ENCODE measurements at places on chromosomes 1 and 21. TPM values are rescaled to one million over a fixed set of nuclear protein-coding genes. Genes with fewer than 3 reads are reported as not detected.

DNA sequence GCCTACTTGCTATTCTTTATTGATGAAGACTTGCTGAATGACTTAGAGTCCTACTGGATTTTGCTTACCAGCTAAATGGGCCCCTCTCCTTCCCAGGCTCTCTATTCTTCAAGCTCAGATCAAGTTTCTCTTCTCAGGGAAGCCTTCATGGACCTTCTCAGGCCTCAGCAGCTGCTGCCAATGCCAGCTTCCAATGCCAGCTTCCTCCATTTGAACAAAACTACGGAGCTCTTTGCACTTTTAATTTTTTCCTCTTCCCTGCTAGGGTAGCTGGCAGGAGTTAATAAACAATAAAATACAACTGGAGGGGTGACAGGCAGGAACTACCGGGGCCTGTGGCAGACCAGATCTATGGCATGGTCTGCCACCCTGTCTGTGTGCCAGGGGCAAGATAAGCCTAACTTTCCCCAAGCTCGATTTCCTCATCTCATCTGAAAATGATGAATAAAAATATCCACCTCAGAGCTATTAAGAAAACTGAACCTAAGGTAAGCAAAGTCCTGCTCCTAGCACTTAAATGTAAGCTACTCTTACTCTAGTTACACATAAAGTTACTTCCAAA lies 995 bp upstream of the IPO13 start:
- H3K4me3 ChIP-seq = peak overlapping the region; percentile 96
- peak; percentile 56 for DNase-seq
- peaks cover 23% of the 10 kb centered on the region for H3K4me1 ChIP-seq
- H3K27me3 ChIP-seq = no peaks in the 10 kb centered on the region

DNA sequence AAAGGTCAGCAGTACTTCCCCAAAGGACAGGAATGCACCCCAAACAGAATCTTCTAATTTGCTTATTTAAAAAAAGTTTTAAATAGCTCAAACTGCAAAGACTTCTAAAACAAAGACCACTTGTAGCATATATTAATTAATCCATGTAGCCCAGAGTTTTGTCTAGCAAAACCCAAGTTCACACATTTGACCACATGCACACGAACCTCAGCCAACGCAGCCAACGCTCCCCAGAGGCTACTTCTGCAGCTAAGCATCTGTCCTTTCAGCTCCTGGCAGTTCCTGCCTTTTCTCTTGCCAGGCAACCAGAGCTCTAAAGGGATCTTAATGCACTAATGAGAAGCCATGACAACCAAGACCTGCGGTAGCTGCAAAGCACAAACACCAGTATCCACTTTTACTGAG lies 89.6 kb downstream of the RERE start:
- peak; percentile 62 for DNase-seq
- H3K27ac ChIP-seq = no peak overlapping the region
- no peak overlapping the region for H3K4me3 ChIP-seq
- H3K27me3 ChIP-seq = no peaks in the 10 kb centered on the region
- H3K36me3 ChIP-seq = no peaks in the 10 kb centered on the region

DNA sequence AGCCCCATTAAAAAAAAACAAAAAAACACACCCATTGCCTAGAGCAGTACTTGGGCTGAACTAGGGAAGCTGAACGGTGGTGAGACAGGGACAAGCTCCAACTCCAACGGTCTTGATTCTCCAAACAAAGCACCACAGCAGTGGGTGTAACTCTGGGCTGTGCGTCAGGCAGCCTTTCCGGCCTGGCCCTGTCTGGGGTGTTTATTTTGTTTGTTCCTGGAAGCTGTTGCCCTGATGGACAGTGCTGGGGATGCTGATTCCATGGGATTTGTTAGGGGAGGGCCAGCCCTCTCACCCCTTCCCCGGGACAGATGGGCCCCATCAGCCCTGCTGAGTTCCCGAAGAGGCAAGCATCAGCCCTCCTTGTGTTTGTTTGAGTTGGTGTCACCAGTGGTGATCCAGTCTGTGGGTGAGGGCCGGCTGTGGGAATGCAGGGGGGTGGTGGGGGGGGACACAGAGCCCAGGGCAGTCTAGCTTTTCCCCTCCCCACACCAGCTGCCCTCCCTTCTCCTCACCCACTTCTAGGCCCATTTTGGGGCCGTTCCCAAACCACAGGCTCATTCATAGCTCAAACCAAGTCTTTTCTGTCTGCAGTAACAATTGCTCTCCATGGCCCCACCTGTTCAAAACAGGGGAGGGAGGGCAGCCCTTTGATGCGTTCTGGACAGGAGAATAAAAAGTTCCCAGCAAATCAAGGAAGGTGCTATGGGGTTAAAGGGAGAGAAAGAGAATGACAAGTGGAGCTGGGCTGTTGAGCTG lies 4.5 kb downstream of the WNT2B start:
- H3K27me3 ChIP-seq = peaks cover 9% of the 10 kb centered on the region
- H3K4me1 ChIP-seq = peaks cover 24% of the 10 kb centered on the region
- H3K27ac ChIP-seq = no peak overlapping the region
- H3K4me3 ChIP-seq = no peak overlapping the region

- H3K4me3 ChIP-seq = no peak overlapping the region
- no peak for DNase-seq
- no peak overlapping the region for H3K27ac ChIP-seq
- no peaks in the 10 kb centered on the region for H3K36me3 ChIP-seq
- H3K4me1 ChIP-seq = no peaks in the 10 kb centered on the region
Measured at GRCh38 chr1:29802181-29803068, 566.1 kb downstream of the PTPRU start.

The GCSAML gene
- total RNA-seq = not detected

GRCh38 chr1:156807627-156808026 lies 9.0 kb downstream of the SH2D2A start:
- peaks cover 9% of the 10 kb centered on the region for H3K4me1 ChIP-seq
- no peaks in the 10 kb centered on the region for H3K27me3 ChIP-seq
- H3K36me3 ChIP-seq = no peaks in the 10 kb centered on the region
- no peak overlapping the region for H3K4me3 ChIP-seq
- DNase-seq = peak; percentile 86

- H3K36me3 ChIP-seq = no peaks in the 10 kb centered on the region
- H3K4me3 ChIP-seq = no peak overlapping the region
- H3K27ac ChIP-seq = no peak overlapping the region
- H3K4me1 ChIP-seq = no peaks in the 10 kb centered on the region
- DNase-seq = no peak
- H3K27me3 ChIP-seq = peaks cover 46% of the 10 kb centered on the region
Measured at GRCh38 chr1:20228314-20228825, 42.1 kb upstream of the PLA2G2C start.

GRCh38 chr1:177891809-177892208 lies 78.0 kb downstream of the SEC16B start:
- H3K4me3 ChIP-seq = no peak overlapping the region
- peaks cover 2% of the 10 kb centered on the region for H3K27me3 ChIP-seq
- H3K4me1 ChIP-seq = no peaks in the 10 kb centered on the region
- H3K27ac ChIP-seq = no peak overlapping the region
- no peaks in the 10 kb centered on the region for H3K36me3 ChIP-seq

DNA sequence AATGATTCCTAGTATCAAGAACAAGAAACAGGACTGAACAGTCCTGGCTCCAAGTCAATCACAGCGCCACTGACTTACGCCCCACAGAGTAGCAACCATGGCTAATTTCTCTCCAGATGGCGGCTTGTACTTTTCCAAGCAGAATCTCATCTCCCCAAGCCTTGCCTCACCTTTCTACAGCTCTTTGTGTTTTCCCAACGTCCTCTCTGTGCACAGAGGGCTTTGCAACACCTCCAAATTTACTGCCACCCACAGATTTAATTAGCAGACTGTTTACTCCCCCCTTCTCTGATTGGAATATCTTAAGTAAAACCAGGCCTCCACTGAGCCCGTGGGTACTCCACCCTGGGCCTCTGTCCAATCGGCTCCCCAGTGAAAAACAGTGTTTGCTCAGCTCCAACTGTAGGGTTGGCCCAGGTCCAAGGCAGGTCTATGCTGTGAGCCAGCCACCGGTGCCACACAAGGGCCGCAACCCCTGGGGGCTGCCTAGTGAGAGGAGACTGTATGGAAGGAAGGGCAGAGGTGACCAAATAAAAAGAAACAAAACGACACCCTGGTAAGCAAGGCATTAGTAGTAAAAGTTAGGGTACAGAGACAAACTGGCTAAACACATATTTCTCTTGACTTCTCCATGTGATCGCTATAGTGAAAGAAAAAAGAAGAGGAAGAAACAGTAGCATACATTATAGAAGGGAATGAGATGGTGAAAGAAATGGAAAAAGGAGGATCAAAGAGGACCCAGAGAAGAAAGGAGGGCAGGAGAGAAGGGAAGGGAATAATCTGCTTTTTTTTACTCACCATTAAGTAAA lies 128.4 kb upstream of the SOD1 start:
- no peaks in the 10 kb centered on the region for H3K4me1 ChIP-seq
- H3K4me3 ChIP-seq = no peak overlapping the region
- no peak for DNase-seq
- H3K36me3 ChIP-seq = no peaks in the 10 kb centered on the region
- no peaks in the 10 kb centered on the region for H3K27me3 ChIP-seq
- no peak overlapping the region for H3K27ac ChIP-seq

- H3K27ac ChIP-seq = peak overlapping the region; percentile 66
- H3K27me3 ChIP-seq = no peaks in the 10 kb centered on the region
- H3K4me3 ChIP-seq = peak overlapping the region; percentile 65
- H3K4me1 ChIP-seq = peaks cover 21% of the 10 kb centered on the region
Measured at GRCh38 chr1:153881751-153882150, 41.0 kb downstream of the GATAD2B start.

- H3K27me3 ChIP-seq = no peaks in the 10 kb centered on the region
- H3K27ac ChIP-seq = no peak overlapping the region
- DNase-seq = no peak
- no peak overlapping the region for H3K4me3 ChIP-seq
Measured at GRCh38 chr1:240794046-240794843, 182.3 kb upstream of the GREM2 start.

The KCNK1 gene
- total RNA-seq = 4.7 TPM

The NR5A2 gene
- total RNA-seq = not detected

DNA sequence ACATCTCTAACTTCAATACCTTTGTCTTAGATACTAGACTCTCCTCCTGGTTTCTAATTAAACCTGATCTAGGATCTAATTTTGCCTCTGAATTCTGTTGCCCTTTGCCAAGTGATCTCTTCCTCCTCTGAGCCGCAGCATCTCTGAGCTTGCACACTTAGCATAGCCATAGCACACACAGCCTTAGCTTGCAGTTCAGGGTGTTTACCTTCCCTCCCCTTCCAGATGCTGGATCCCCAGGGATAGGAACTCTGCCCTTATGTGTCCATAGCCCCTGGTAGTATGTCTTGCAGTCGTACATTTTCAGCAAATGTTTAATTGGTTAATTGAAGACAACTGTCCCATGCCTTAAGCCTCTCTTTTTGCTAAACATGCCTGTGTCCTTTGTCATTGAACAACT lies 30.3 kb downstream of the SELL start:
- no peaks in the 10 kb centered on the region for H3K27me3 ChIP-seq

The HMGN1 gene
- total RNA-seq = 154 TPM

GRCh38 chr1:6962996-6963911 lies 178.0 kb downstream of the CAMTA1 start:
- no peaks in the 10 kb centered on the region for H3K36me3 ChIP-seq
- H3K27ac ChIP-seq = no peak overlapping the region
- H3K4me1 ChIP-seq = peaks cover 13% of the 10 kb centered on the region
- DNase-seq = peak; percentile 65

DNA sequence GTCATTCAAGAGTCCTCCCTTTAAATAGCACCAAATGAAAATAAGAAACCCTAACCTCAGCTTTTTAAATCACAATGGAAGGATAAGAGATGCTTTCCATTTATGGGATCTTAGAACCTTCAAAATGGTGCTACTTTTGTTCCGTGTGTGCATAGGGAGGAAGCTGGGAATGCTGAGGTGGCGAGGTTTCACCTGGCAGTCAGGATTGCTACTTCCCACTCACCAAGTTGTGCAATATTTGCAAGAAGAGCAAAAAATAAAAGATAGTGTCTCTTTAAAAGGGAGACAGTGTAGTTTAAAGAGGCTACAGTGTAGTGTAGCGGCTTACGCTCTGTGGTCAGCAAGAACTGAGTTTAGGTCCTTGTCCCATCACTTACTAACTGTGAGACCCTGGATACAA lies 392.4 kb upstream of the ST6GALNAC5 start:
- no peak overlapping the region for H3K27ac ChIP-seq
- H3K27me3 ChIP-seq = no peaks in the 10 kb centered on the region
- no peaks in the 10 kb centered on the region for H3K4me1 ChIP-seq
- no peak for DNase-seq

- no peaks in the 10 kb centered on the region for H3K36me3 ChIP-seq
- no peak for DNase-seq
- H3K27ac ChIP-seq = no peak overlapping the region
- H3K4me3 ChIP-seq = no peak overlapping the region
Measured at GRCh38 chr1:162200096-162200847, 130.8 kb downstream of the NOS1AP start.

DNA sequence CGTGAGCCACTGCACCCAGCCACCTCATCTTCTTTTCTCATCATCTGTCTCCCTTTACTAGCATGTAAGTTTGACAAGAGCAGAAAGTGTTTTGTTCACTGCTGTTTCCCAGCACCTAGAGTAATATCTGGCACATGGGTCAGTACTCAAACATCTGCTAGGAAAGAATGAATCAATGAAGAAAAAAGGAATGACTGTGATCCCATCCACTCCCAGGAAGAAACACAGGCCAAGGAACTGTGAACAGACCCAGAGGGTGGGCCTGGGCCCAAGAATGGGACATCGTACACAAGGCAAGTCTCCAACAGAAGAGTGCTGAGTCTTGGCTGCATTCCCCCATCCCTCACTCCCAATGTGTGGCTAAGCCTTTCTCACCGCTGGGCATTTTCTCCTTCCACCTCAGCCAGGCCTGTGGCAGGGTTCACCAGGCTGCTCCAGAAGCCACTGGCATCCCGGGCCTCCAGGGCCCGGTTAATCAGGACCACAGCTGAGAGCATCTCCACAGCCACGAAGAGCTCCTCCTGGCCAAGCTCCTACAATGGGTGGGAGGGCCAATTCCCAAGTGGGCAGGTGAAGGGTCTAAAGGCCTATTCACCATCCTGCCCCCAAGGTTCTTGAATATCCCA lies 18.4 kb downstream of the IQGAP3 start:
- peaks cover 8% of the 10 kb centered on the region for H3K4me1 ChIP-seq
- no peak overlapping the region for H3K4me3 ChIP-seq
- no peak overlapping the region for H3K27ac ChIP-seq

GRCh38 chr1:81970416-81970815 lies 169.7 kb downstream of the ADGRL2 start:
- H3K4me3 ChIP-seq = no peak overlapping the region
- H3K4me1 ChIP-seq = no peaks in the 10 kb centered on the region
- peaks cover 21% of the 10 kb centered on the region for H3K36me3 ChIP-seq
- no peaks in the 10 kb centered on the region for H3K27me3 ChIP-seq

The RUNX1 gene
- total RNA-seq = 60.4 TPM

DNA sequence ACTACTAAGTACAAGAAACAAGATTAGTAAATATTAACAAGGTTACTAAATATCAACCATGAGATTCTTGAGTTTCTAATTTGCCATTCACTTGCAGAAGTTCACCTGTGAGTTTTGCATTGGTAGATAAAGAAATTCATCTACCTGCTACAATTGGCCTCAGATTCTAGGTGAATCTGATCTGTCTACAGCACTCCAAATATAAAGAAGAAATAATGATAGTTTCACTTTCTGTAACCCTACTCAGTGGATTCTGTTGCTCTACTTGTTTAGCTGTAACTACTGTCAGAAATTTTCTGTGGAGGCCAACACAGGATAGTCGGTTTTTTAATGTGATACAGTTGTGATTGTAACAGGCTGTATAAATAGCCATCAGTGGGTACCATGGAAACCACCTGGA lies 118.6 kb downstream of the NR5A2 start:
- no peak overlapping the region for H3K4me3 ChIP-seq
- no peak overlapping the region for H3K27ac ChIP-seq
- no peaks in the 10 kb centered on the region for H3K36me3 ChIP-seq
- no peaks in the 10 kb centered on the region for H3K27me3 ChIP-seq
- DNase-seq = peak; percentile 67

- H3K4me3 ChIP-seq = no peak overlapping the region
- peak; percentile 45 for DNase-seq
- no peaks in the 10 kb centered on the region for H3K27me3 ChIP-seq
- no peak overlapping the region for H3K27ac ChIP-seq
Measured at GRCh38 chr1:82778612-82779011, 977.9 kb downstream of the ADGRL2 start.
